ENCODE measurements at places on chromosomes 6 and 20.

DNA sequence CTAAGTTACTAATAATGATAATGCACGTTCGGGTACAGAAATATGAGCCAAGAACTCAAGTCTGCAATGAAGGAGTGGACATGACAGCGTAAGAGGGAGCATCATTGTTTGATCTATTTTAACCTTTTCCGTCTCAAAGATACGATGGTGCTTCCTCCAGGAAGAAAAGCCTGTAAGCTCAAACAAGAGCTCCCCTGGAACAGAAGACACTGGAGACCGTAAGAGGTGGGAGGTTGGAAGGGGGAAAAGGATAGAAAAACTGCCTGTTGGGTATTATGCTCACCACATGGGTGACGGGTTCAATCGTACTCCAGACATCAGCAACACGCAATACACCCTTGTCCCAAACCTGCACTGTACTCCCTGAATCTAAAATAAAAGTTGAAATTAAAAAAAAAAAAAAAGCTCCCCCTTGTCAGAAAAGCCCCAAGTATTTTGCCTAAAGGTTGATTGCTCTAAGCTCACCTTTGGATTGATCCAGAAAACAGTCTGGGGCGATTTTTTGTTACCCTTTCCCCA lies 180.5 kb downstream of the TRIM27 start:
- no peak for DNase-seq

DNA sequence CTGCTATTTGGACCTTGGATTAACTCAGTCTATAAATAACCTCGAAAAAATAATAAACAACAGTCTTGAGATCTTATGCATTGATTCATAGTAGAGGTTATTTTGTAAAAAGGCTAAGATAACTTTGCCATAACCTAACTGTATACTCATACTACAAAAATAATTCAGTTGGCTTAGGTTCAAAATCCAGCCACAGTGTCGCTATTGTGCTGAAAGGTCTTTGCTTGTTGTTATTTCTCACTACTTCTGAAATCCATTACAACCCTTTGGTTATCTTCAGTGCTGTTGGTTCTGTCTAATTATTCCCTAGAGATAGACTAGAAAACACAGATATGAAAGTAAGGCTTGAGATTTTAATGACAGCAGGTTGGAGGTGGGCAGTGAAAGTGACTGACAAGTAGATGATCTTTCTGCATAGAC lies 74.4 kb downstream of the MKKS start:
- no peak for DNase-seq

GRCh38 chr6:134247231-134247833 lies 70.6 kb downstream of the SGK1 start:
- no peak for DNase-seq

GRCh38 chr6:4612636-4613171 lies 163.5 kb upstream of the CDYL start:
- no peak for DNase-seq

GRCh38 chr6:107624541-107624940 lies 134.6 kb downstream of the SOBP start:
- no peak for DNase-seq

DNA sequence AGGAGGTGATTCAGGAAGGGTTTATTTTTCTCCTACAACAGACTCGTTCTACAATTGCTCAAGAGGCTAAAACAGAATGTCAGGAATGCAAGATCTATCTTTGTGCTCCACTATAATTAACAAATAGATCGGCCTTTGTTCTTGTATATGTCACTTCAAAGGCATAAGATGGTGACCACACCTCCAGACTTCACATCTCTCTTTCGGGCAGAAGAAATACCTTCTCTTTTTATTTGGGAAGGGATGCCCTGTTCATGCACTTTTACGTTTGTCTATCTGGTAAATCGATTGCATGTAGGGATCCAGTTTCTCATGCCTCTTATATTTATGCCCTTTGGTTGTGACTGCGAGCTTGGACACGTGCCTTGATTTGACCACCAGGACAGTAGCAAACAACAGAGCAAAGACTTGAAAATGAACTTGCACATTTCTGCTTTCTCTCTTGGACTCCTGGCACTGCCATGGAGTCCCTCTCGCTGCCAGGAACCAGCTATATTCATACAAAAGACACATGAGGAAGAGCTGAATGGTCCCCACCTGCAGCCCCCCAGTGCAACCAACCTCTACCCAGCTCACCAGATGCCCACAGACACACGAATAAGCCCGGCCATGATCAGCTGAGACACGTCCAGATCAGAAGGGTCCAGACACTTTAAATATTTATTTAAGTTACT lies 219.8 kb upstream of the STXBP5 start:
- no peak for DNase-seq

GRCh38 chr6:31702819-31703716 lies at the start of gene ABHD16A:
Gene ABHD16A, minus strand, starts transcription at chr6:31703324. Its CDS starts 43 bp downstream, at chr6:31703281.
- DNase-seq, result peak; percentile 88

DNA sequence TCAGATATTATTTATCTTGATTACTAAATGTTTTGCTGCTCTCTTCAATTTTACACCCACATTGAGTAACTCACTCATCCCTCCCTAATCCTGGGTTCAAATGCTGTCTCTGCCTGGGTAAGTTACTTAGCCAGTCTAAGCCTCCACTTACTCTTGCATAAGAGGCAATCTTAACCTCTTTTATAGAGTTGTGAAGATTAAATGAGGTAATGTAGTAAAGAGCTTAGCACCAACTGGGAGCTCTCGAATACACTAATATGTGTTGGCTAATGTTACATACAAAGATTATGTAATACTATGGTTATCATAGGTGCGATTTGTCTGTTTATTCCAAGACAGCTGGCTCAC lies 134.4 kb upstream of the STMND1 start:
- DNase-seq, result no peak

DNA sequence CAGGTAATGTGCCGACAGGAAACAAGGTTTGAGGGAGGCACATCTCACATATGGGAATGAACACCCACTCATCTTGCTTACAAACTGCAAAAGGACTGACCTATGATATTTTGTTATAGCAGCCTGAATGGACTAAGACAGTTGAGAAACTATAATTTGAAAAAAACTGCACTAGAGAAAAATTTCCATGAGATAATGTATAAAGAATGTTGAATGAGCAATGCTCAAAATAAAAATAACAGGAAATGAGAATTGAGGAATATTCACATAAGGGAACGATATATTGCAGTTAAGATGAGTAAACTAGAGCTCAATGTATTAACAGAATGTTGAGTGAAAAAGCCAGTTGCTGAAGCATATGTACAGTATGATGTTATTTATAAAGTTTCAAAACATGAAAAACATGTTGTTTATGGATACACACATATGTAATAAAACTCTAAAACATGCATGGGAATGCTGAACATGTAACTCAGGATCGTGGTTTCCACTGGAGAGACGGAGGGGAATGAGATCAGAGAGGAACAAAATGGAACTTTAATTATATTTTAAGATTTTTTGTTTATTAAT lies 6.3 kb upstream of the TBC1D22B start:
- DNase-seq, result no peak

- DNase-seq, result no peak
Observed at GRCh38 chr20:23939641-23940040, 48.9 kb downstream of the GGTLC1 start.

DNA sequence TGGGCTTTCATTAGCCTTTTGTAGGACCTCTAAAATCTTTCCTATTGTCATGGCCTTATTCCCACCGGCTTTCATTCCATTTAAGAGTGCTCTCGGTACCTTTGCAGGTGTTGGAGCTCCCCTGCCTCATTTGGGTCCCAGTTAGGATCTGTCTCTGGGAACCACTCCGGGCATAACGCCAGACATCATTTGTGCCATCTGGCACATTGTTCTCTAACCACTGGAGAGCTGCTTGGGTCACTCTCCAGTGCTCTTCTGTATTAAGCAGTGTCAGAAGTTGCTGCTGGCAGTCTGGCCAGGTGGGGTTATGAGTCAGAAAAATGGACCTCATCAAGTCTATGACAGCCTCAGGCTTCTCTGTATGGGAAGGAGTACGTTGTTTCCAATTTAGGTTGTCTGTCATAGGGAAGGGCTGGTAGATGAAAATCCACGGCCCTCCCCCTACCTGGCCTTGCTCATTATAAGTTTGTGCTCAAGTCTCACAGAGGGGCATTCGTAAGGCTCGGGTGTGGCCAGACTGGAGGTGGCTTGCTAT lies 62.9 kb upstream of the MOCS1 start:
- DNase-seq, result no peak

DNA sequence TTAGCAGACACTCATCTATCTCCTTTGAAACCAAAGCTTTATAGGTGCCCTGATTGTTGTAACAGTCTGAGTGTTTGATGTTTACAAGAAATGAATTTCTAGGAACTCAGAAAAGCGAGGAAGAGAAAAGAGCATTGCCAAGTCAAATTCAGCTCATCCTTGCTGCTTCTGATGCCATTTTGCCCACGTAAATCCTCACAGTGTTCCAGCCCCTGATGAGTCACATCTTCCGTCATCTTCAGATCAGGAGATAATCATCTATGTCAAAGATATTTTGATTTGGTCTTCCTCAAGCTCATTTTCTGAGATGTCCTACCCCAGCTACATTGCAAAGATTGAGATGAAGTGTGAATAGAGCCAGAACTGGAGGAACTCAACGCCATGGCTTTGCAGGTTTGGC lies 426.2 kb downstream of the BMP2 start:
- no peak for DNase-seq

- no peak for DNase-seq
Observed at GRCh38 chr20:9460518-9460917, 53.9 kb upstream of the LAMP5 start.

GRCh38 chr6:5517796-5518195 lies 256.5 kb downstream of the FARS2 start:
- DNase-seq, result no peak

- DNase-seq, result no peak
Observed at GRCh38 chr6:138287144-138287955, 69.1 kb upstream of the PBOV1 start.

Data from esophagus squamous epithelium (tissue), 5 donors.